Inflammatory macrophage treated with lipopolysaccharide for 4 hours (primary cell): ENCODE measurements at places on chromosomes 4 and X.

DNA sequence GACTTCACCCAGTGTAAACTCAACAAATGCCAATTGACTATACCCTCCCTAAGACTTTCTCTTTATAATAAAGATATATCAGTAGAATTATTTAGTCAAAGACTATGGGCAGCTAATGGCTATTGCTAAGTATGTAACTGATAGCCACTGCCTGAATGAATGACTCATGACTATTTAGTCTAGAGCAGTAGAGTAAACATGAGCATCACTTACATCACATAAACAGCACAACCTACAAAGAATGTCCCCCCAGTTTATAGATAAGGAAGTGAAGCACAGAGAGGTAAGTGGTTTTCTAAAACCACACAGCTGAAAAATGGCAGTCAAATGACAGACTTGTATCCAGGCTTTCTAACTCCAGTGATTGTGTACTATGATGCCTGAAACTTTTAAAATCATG, 507.0 kb downstream of the PPARGC1A start:
- DNase-seq = no peak

- no peak for DNase-seq
Measured at GRCh38 chrX:133850399-133850798, 135.0 kb downstream of the GPC3 start.

DNA sequence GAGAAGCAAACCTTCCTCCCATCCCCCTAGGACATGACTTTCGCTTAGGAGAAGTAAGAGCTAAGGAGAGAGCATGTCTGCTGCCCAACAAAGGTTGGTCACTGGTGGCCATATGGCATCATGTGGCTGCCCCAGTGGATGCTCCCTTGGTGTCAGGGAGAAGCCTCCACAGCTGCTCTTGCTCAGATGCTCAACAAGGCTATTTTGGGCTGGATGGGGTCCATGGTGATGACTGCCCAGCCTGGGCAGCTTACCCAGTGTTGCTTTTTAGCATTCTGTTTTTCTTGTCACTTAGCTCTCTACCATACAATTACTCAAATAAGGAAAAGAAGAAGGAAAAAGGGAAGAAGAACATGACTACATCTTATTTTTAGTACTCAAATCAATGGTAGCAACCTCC, 48.9 kb upstream of the PPARGC1A start:
- DNase-seq = no peak

DNA sequence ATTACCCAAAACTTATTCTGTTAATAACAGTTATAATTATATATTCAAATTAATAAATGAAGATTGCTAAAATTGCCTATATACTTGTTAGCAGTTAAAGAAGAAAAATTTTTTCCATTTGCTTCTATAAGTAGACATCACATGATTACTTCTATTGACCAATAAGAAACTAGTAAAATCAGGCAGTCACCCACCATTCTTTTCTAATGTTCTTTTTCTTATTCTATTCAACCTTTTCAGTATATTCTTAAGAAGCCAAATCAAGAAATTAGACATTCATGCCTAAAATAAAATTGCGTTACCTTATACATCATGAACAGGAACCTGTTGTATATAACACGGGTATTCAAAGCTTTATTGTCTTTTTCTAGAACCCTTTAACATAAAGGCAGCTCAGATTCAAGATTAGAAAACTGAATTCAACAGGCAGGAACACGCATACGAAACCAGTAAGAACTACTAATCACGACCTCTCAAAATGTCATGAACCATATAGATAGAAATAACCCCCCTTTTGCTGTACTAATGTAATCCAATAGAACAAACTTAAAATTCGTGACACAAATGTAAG, 568.1 kb upstream of the DIPK2B start:
- DNase-seq = peak; percentile 49

DNA sequence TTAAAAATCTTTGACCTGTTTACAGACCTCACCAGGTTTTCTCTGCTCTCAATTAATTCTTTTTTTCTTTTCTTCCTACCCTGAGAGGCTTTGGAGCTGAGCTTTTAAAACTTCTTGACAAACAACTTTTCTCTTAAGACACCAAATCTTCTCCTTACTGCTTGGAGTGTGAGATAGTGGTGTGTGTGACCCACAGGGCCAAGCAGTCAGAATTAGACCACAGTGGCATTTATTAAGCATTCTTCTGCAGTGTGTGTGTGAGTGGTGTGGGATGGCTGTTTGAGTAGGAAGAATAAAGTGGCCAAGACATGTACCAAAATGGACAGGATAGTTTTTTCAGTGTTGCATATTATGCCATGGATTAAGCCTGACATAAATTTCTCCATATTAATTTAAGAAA, 665.1 kb downstream of the RAPGEF2 start:
- no peak for DNase-seq

- peak; percentile 84 for DNase-seq
Measured at GRCh38 chr4:155639704-155640523, 26.7 kb upstream of the GUCY1A1 start.

GRCh38 chr4:40710484-40711254, 39.1 kb upstream of the NSUN7 start:
- peak; percentile 87 for DNase-seq

DNA sequence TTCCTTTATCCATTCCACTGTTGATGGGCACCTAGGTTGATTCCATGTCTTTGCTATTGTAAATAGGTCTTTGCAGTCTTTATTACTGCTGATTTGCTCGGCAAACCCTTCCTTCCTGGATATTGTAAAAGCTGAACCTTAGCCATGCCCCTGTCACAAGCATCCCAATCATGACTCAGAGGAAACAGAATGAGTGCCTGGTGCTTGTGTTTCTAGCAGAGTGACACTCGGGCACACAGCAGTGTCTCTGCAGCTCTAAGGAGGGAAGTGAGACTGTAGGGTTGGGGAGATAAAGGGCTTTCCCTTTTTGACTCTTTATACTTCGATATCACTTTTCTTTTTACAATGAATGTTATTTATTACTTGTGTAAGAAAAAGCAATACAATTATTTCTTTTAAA, 83.3 kb downstream of the AKAP4 start:
- DNase-seq = peak; percentile 54

DNA sequence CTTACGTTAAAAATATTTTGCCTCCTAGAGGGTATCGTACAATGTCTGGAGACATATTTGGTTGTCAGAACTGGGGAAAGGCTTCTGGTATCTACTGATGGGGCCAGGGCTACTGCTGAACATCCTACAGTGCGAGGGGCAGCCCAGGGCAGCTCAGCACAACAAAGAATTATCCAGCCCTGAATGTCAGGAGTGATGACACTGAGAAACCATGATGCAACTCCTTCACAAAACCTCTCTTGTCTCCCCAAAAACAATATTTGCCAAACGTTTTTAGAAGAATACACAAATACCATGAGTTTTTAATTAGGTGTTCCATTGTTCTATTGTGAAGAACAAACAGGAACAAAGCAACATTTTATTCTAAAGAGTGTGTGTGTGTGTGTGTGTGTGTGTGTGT, 43.4 kb upstream of the CLNK start:
- DNase-seq = no peak

GRCh38 chr4:95676190-95676589, 127.4 kb upstream of the UNC5C start:
- no peak for DNase-seq

DNA sequence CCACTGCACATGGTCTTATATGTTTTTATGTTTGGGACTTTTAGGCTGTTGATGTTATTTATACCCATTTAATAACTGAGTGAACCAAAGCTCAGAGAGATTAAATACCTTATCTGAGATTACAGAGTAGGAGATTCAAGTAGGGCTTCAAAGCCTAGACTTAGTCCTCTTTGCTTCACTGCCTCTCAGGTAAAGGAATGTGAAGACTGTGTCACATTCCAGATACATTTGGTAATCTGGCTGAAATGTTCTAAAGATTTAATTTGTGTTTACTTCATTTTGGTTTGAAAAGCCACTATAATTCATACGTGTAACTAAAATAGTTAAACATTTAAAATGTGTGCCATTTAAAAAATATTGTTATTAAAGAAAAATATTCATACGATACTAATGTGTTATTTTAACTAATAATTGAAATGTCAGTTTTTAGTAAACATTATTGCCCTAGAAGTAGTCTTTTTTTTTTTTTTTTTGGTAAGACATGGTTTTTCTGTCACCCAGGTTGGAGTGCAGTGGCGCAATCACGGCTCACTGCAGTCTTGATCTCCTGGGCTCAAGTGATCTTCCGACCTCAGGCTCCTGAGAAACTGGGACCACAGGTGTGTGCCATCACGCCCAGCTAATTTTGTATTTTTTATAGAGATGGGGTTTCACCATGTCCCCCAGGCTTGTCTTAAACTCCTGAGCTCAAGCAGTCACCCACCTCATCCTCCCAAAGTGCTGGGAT, 54.3 kb downstream of the WWC2 start:
- DNase-seq = no peak

GRCh38 chrX:49901048-49901447, 21.3 kb upstream of the CLCN5 start:
- no peak for DNase-seq

- DNase-seq = no peak
Measured at GRCh38 chr4:148842843-148843242, 400.6 kb upstream of the NR3C2 start.

GRCh38 chrX:125998432-125998831, 167.7 kb downstream of the DCAF12L2 start:
- no peak for DNase-seq

- DNase-seq = no peak
Measured at GRCh38 chrX:23035493-23035892, 35.7 kb downstream of the DDX53 start.

GRCh38 chr4:37872310-37872988, 18.4 kb upstream of the TBC1D1 start:
- DNase-seq = peak; percentile 38

GRCh38 chr4:4627111-4627510, 85.3 kb upstream of the STX18 start:
- no peak for DNase-seq

DNA sequence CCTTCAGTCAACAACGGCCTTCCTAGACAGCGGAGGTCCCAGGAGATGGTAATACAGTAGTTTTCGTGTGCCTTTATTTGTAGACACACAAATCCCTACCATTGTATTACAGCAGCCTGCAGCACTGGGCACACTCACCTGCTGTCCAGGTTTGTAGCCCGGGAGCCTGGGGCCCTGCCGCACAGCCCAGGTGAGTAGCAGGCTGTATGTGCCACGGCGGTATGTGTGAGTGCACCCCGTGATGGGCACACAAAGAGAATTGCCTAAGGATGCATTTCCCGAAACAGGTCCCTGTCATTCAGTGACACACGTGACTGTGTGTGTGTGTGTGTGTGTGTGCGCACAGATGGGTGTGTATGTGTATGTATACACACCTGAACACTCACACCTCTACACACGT, 8.1 kb upstream of the SLC25A6 start:
- DNase-seq = no peak

DNA sequence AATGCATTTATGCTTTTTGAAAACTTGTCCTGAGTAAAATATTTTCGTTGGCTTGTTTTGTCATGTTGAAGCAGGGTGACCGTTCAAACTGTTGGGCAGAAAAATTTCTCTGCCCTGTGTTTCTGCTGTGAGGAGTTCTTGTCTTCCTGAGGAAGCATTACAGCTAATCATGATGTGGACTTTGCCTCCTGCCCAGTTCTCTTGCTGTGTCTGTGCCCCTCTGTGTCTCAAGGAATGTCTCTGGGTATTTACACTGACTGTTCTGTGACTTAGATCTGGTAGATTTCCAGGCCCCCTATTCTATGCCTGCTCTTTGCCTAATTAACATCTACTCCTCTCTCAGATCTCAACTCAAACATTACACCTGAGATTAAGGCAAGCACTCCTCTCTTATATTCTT, 30.4 kb upstream of the RPL34 start:
- DNase-seq = no peak

DNA sequence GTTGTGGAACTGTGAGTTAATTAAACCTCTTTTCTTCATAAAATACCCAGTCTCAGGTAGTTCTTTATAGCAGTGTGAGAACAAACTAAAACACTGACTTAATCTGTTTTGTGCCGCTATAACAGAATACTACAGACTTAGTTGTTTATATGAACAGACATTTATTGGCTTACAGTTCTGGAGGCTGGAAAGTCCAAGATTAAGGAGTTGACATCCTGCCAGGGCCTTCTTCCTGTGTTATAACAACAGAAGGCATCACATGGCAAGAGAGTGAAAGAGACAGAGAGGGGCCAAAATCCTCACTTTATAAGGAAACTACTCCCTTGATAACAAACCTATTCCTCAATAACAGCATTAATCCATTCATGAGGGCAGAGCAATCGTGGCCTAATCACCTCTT, 42.5 kb upstream of the KCNIP4 start:
- no peak for DNase-seq

- no peak for DNase-seq
Measured at GRCh38 chrX:118049713-118050112, 66.9 kb downstream of the KLHL13 start.

DNA sequence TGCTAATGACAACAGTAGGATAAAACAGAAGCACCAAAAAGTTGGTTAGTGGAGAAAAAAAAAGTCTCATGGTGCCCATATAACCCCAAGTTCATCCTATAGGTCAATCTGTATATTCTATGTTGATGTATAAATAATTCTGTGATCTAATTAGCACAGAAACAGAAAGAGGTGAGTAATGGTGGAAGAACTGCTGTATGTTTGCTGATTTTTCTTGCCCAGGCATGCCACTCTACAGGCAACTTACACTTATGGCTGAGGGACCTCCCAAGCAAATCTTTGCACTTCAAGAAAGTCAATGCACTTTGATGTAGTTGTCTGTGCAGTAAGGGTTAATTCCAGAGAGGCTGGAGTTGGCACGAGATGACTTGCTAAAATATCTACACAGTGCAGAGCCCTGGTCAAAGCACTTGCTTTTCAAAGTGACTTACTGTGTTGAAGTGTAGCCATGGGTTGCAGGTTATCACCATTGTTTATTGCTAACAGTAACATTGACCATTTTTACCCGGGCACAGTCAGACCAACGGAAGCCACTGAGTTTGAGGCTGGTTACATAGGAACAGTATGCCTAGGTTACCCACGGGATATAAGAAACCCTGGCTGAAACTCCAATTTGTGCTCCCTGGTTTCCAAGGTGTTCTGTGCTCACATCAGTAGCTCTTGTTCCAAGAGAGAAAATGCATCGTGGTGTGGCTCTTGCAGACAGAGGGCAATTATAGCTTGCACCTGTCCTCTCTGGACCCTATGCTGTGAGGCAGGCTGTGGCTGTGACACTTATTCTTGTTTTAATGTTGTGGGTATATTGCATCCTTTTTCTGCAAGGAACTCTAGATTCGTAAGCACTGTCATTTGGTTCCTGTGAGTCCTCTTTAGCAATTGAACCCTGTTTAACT, 141.3 kb upstream of the FTHL17 start:
- DNase-seq = no peak

DNA sequence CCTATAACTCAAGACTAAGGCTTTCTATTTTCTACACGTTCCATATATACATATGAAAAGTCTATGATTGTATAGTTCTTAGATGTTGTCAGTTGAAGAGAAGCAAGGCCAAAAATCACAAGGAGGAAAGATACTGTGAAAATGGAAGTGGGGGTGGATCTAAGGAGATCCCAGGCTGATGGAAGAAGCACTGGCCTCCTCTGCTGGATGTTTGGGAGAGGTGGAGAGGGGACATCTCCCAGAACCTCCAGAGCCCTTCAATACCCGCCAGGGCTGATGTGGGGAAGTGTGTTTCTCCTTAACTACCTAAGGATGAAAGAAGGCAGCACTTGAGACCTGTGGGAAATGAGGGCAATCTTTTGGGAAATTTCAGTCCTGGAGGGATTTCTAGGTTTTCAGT, 67.4 kb downstream of the RASGEF1B start:
- no peak for DNase-seq
